Activated B cell treated with CpG ODN at 0.5 μM for 24 hours (primary cell): ENCODE measurements at places on chromosomes 7 and 10. TPM values are rescaled to one million over a fixed set of nuclear protein-coding genes. Genes with fewer than 3 reads are reported as not detected.

DNA sequence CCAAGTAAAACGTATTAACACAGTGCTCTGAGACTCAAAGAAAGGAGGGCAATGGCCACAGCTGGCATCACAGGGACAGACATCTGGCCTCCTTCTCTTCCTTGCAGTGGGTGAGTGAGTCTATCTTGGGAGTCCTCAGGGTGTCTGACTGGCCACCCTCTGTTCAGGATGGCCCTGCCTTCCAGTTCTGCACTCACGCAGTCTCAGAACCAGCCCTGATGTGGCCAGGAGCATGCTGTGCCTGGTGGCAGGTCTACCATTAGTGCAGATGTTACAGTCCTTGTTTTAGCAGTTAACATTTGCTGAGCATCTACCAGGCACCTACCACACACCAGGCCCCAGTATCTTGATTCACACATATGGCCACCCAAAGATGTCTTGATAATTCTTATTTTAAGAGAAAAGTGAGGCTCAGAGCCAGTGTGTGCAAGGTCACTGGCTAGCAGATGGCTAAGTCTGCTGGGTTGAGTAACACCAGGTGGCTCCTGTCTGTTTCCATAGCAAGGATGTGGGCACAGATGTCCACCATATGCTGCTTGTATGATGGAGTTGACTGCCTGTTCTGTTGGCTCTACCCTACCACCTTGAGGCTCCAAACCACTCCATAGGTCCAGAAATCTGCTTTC, 23.2 kb upstream of the ARHGAP22 start:
- H3K27ac ChIP-seq: no peak overlapping the region
- H3K4me1 ChIP-seq: peaks cover 35% of the 10 kb centered on the region
- H3K36me3 ChIP-seq: no peaks in the 10 kb centered on the region
- peaks cover 4% of the 10 kb centered on the region for H3K27me3 ChIP-seq
- no peak for DNase-seq

DNA sequence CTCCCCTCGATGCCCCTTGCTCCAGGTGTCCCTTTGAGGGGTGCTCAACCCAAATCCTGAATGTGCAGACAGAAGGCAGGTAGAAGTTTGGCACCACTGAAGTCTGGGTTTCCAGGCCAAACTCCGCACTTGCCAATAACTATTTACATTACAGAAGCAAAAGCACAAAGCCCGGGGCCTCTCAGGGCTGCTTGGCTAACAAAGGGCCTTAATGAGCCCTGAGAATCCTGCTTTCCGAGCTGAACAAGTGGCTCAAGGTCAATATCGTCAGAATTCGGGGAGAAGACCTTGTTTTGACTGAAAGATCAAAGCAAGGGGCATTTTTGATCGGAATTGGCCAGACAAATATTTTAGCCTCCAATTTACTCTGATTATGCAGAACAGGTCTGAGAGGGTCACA, 189.9 kb downstream of the HERPUD2 start:
- H3K27me3 ChIP-seq: peaks cover 5% of the 10 kb centered on the region
- H3K4me3 ChIP-seq: no peak overlapping the region
- no peak overlapping the region for H3K27ac ChIP-seq
- no peaks in the 10 kb centered on the region for H3K36me3 ChIP-seq
- no peak for DNase-seq

- H3K4me3 ChIP-seq: no peak overlapping the region
- H3K27me3 ChIP-seq: no peaks in the 10 kb centered on the region
- no peak overlapping the region for H3K27ac ChIP-seq
- no peaks in the 10 kb centered on the region for H3K36me3 ChIP-seq
- DNase-seq: no peak
Measured at GRCh38 chr7:16583834-16584233, 57.2 kb downstream of the LRRC72 start.

DNA sequence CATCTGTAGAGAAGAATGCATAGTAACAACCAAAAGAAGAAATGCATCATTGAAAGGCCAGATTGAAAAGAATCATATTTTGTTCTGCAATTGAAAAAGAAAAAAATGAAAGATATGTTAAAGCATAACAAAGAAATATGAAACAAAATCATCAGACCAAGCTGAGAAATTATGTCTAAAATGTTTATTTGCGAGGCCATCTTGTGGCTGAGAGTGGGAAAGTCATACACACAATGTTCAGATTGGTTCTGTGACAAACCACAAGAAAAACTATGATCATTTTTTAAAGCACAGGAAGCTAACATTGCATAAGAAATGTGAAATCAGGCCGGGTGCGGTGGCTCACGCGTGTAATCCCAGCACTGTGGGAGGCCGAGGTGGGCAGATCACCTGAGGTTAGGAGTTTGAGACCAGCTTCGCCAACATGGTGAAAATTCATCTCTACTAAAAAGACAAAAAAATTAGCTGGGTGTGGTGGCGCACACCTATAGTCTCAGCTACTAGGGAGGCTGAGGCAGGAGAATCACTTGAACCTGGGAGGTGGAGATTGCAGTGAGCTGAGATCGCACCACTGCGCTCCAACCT, 36.6 kb downstream of the ABCB5 start:
- peaks cover 5% of the 10 kb centered on the region for H3K27me3 ChIP-seq
- no peaks in the 10 kb centered on the region for H3K4me1 ChIP-seq
- H3K36me3 ChIP-seq: no peaks in the 10 kb centered on the region
- H3K27ac ChIP-seq: no peak overlapping the region
- DNase-seq: no peak

DNA sequence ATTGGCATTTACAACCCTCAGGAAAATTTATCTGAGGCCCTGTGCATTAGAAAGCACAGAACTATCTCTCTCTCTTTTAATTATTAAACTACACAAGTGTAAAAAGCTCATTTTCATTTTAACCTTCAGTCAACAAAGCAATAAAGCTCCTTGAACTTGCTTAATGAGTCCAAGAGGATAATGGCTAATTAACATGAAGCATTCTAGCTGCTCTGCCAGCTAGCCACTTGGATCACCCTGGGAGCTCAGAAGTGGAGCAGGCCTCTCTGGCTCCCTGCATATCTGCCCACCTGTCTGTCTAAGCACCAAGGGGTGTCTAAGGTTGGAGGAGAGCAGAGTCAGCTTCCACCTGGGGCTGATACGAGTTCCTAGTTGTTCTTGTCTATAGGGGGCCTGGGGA, 56.0 kb upstream of the SLC35G1 start:
- peaks cover 16% of the 10 kb centered on the region for H3K27me3 ChIP-seq
- H3K4me1 ChIP-seq: no peaks in the 10 kb centered on the region
- no peak for DNase-seq

DNA sequence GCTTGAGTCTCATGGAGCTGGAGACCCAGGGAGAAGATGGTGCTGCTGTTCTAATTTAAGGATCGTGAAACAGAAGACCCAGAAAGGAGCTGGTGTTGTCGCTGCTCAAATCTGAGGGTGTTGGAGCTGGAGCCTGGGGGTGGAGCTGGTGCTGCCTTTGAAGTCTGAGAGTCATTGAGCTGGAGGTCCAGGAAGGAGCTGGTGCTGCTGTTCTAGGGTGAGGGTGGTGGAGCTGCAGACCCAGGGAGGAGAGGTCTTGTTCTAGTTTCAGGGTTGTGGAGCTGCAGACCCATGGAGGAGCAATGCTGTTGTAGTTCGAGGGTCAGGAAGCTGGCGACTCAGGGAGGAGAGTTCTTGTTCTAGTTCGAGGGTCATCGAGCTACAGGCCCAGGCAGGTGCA, 84.1 kb upstream of the ZNF479 start:
- no peak overlapping the region for H3K4me3 ChIP-seq
- no peak for DNase-seq
- H3K36me3 ChIP-seq: no peaks in the 10 kb centered on the region
- no peaks in the 10 kb centered on the region for H3K27me3 ChIP-seq
- H3K27ac ChIP-seq: no peak overlapping the region

GRCh38 chr10:7789390-7789789, 1.4 kb downstream of the ATP5F1C start:
- H3K4me1 ChIP-seq: peaks cover 56% of the 10 kb centered on the region
- H3K4me3 ChIP-seq: no peak overlapping the region
- H3K36me3 ChIP-seq: peaks cover 38% of the 10 kb centered on the region
- no peak overlapping the region for H3K27ac ChIP-seq
- DNase-seq: no peak

DNA sequence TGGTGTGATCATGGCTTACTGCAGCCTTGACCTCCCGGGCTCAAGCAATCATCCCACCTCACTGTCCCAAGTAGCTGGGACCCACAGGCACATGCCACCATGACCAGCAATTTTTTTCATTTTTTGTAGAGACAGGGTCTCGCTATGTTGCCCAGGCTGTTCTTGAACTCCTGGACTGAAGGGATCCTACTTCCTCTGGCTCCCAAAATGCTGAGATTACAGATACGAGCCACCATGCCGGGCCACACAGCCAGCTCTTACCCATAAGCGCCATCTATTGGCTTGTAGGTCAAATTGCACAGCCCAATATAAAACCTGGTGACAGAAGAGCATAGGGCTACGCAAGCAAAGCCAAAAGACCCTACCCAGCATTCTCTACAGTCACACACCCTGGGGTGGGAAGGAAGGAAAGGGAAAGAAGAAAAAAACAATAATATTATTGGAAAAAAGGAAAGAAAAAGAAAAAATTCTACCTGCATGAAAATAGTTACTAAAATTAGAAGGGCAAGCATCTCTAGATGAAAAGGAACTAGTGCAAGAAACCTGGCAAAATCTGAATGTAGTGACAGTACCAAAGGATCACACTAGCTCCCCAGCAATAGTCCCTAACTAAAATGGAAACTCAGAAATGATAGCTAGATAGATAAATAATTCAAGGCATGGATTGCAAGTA, 29.4 kb upstream of the AMPH start:
- H3K36me3 ChIP-seq: no peaks in the 10 kb centered on the region
- H3K4me3 ChIP-seq: no peak overlapping the region
- H3K27ac ChIP-seq: no peak overlapping the region
- peaks cover 17% of the 10 kb centered on the region for H3K27me3 ChIP-seq

DNA sequence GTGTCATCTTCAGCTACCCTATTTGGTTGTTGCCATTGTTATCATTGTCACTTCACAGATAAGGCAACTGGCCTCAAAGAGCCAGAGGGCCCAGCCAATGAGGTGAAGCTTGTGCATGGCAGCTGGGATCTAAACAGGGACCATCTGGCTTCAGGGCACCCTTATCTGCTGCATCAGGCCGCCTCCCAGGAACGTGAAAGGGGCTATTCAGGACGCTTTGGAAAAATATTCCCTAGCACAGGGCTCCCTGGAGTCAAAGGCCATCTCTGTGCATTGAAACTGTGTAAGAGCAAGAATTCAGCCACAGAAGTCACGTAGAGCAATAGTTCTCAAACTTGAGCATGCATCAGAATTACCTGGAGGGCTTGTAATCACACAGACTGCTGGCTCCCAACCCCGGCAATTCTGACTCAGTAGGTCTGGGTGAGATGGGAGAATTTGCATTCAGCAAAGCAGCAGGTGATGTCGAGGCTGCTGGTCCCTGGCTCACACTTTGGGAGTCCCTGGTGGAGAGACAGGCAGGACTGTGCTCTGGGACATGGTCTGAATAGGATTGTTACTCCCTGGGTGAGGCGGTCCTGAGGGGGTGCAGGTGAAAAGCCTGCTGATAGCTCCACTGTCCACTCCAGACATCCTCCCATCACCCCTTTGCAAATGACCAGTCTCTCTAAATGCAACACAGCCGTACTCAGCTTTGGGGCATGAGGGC, 21.5 kb upstream of the PLEKHA1 start:
- no peak overlapping the region for H3K4me3 ChIP-seq
- H3K27ac ChIP-seq: no peak overlapping the region
- no peaks in the 10 kb centered on the region for H3K36me3 ChIP-seq
- peaks cover 38% of the 10 kb centered on the region for H3K27me3 ChIP-seq
- peaks cover 11% of the 10 kb centered on the region for H3K4me1 ChIP-seq

DNA sequence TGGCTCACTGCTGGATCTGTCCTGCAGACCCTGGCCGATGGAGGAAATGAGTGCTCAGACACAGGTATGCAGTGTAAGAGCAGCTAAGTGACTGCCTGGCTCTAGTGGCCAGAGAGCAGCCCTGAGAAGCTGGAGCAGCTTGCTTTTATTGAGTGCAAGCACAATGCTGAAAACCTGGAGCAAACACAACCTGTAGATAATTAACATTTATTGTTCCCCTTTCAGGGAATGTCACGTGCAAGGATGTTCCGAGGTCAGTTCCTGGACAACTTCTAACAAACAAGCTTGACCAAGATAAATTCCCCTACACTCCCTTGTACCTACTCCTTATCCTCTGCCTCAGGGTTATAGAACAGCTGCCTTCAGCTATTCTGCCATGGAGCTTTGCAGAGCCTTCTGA, 31.3 kb downstream of the DDC start:
- H3K36me3 ChIP-seq: no peaks in the 10 kb centered on the region
- DNase-seq: no peak
- H3K27ac ChIP-seq: no peak overlapping the region
- H3K4me1 ChIP-seq: no peaks in the 10 kb centered on the region
- peaks cover 5% of the 10 kb centered on the region for H3K27me3 ChIP-seq

DNA sequence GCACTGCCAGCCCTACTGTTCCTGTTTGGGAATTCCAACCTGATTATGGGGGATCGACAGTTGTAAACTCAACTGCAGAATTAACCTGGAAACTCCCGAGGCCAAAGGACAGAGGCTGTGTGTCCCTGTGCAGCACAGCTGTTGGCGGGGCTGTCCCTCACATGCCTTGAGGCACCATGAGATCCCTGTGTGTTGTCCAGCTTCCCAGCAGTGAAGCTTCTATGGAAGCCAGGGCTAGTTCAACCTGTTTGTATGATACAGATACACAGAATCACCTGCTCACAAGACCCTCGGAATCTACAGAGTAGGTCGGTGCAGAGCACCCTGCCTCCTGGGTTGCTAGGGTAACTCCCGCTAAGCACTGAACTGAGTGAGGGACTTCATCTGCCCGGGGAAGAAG, 61.0 kb upstream of the EFCAB10 start:
- no peaks in the 10 kb centered on the region for H3K4me1 ChIP-seq
- no peak overlapping the region for H3K27ac ChIP-seq
- peaks cover 75% of the 10 kb centered on the region for H3K36me3 ChIP-seq
- no peak overlapping the region for H3K4me3 ChIP-seq

DNA sequence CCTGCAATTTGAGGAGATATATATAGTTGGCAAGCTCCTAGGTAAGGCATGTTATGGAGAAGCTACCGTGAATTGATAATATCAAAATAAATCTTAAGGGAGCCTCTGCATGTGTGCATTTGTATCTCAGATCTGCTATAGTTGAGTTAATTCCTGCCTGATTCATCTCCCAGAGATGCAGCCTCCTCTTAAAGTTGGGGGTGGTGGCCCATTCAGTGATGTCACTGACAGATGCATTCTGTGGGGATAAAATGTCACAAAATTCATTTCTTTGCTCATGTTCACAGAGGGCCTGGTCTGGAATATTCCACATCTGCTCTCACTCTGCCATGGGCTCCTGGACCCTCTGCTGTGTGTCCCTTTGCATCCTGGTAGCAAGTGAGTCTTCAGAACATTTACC, 185.8 kb upstream of the PRSS1 start:
- no peaks in the 10 kb centered on the region for H3K4me1 ChIP-seq
- DNase-seq: no peak
- no peak overlapping the region for H3K27ac ChIP-seq
- H3K27me3 ChIP-seq: peaks cover 52% of the 10 kb centered on the region

- H3K27me3 ChIP-seq: peaks cover 5% of the 10 kb centered on the region
- H3K4me3 ChIP-seq: no peak overlapping the region
- H3K36me3 ChIP-seq: no peaks in the 10 kb centered on the region
- DNase-seq: no peak
- no peaks in the 10 kb centered on the region for H3K4me1 ChIP-seq
Measured at GRCh38 chr7:155860461-155860839, 48.2 kb upstream of the SHH start.

- no peaks in the 10 kb centered on the region for H3K4me1 ChIP-seq
- H3K4me3 ChIP-seq: no peak overlapping the region
- no peak overlapping the region for H3K27ac ChIP-seq
- H3K27me3 ChIP-seq: peaks cover 15% of the 10 kb centered on the region
- DNase-seq: no peak
Measured at GRCh38 chr10:113930482-113931057, 76.1 kb downstream of the NHLRC2 start.

Gene KLLN
- 2.4 and 2.6 TPM in 2 replicates for total RNA-seq

Gene GBX1
- not detected in 2 replicates for total RNA-seq

Gene ARHGAP19
- total RNA-seq: 14.7 and 17.8 TPM in 2 replicates

Gene IL6
- 64.4 and 72.3 TPM in 2 replicates for total RNA-seq

Gene FAM204A
- total RNA-seq: 70.1 and 71.8 TPM in 2 replicates
